ENCODE measurements at places on chromosomes 6 and 20.
A peak's percentile ranks its signal among the peaks of the same experiment; 100 is the strongest.

GRCh38 chr6:91358986-91359385 is 772.1 kb upstream of the MAP3K7 start:
- no peak for DNase-seq

- no peak for DNase-seq
Measured at GRCh38 chr20:35884541-35884865, 69.8 kb downstream of the SCAND1 start.

DNA sequence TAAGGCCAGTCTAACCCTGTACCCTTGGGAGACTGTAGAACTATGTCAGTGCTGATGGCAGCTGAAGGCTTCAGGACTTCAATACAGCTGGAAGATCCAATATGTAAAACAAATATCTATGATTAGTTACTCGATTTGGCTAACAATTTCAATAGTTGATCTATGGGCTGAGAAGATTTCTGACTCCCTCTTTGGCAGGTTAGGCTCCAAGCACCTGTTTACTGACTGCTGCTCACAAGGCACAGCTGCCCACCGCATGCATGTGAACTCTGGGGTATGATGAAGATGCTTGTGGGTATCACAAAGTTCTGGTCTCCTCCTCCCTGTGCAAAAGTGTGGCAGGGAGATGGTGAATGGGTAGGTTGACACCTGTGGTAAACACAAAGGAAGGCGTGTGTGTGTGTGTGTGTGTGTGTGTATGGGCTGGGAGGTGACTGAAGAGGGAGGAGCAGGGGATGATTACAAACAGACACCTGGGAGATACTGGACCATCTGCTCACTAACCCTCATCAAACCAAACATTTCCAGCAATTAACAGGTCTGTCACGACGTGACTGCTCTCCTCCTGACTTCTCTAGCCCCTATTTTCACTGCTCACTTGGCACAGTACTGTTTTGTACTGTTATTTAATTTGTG is 18.1 kb downstream of the ELMO2 start:
- no peak for DNase-seq

GRCh38 chr6:158536891-158537798 is 22.7 kb upstream of the TMEM181 start:
- no peak for DNase-seq

DNA sequence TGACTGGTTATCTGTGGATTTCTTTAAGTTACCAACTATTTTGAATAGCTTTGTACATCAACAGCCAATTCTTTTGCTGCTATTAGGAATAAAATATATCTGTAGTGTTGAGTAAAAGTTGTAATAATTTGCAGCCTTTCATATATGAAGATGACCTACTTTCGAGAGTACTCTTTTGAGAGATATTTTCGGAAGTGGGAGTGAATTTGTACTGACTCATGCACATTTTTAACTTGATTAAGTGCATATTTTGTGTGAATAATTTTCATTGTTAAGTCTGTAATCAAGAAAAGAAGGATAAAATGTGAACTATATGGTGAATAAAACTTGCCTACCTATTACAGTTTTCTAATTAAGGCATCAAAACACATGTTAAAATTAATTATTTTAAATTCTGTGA is 51.9 kb downstream of the L3MBTL3 start:
- no peak for DNase-seq

GRCh38 chr20:34389206-34389953 is 26.3 kb downstream of the ITCH start:
- DNase-seq = peak; percentile 29

DNA sequence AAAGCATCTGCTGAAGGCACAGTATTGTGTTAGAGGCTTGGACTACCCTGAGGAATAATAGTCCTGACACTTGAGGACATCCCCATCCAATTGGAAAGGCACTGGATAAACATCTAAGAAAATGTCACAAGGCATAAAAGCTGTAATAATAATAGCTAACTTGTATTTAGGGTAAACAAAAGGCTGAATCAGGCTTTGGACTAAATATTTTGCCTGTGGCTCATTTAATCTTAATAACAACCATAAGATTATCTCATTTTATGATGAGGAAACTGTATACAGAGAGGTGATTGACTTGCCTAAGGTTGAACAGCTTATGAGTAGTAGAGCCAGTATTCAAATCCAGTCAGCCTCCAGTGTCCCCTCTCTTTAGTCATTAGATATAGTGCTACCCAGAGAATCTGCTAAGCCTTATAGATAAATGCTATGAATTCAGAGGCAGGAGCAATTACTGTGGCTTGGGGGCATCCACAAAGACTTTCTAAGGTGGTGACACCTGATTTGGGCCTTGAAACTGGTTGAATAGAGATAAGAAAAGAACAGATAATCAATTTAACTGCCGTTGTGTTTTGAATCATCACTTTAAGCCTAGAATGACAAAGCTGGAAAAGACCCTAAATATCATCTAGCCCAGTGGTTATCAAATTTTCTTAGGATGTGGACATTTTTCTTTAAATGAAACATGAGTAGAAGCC is 7.5 kb upstream of the ZSWIM1 start:
- DNase-seq = no peak

DNA sequence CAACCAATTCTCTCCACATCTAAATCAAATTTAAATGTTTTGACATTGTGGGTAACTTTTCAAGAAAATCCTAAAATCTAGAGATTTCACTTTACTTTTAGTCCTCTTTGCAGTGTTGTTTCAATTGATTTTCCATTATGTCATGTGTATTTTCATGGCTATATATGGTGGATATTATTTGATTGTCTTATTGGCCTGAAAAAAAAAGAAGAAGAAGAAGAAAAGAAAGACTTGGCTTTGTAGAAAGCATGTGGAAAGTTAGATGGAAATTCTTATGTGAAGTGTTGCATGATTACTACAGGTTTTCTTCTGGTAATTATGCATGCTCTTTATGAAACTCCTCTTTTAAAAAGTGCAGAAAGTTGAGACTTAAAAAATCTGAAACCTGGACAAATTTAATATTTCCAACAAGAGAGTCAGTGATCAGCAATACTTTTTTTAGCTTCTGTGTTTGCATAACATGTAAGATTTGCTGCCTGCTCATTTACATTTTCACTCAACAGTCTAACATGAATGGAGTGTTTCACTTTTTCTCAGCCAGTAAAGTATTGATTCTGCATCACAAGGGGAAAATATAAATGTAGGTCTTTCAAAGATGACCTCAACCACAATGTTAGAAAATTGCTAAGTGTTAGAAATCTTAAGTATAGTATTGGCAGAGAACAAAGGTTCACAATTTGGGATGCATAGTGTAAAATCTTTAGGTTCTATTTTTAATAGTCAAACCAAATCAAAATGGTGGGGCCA is 438.7 kb downstream of the BCKDHB start:
- no peak for DNase-seq

GRCh38 chr6:108596956-108597355 is 36.2 kb downstream of the FOXO3 start:
- DNase-seq = no peak

- no peak for DNase-seq
Measured at GRCh38 chr20:11366660-11367059, 551.0 kb upstream of the BTBD3 start.

DNA sequence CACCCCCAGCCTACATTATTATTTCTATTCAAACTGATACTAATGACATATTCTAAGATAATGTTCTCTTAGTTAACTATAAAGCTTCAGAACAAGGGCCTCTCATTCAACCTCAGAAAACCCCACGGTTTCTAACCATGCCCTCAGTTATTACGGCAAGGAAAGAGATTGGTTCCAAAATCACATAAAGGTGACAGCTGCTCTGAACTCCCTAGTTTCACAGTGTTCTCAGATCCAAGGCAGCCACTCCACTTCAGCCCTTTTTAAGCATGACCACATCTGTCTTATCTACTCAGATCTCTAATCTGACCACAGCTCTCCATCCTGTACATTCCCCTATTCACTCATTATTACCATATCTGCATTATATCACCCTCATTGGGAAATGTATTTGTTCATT is 98.8 kb upstream of the CEP85L start:
- no peak for DNase-seq

- DNase-seq = no peak
Measured at GRCh38 chr6:43215066-43215465, 14.2 kb downstream of the DNPH1 start.

DNA sequence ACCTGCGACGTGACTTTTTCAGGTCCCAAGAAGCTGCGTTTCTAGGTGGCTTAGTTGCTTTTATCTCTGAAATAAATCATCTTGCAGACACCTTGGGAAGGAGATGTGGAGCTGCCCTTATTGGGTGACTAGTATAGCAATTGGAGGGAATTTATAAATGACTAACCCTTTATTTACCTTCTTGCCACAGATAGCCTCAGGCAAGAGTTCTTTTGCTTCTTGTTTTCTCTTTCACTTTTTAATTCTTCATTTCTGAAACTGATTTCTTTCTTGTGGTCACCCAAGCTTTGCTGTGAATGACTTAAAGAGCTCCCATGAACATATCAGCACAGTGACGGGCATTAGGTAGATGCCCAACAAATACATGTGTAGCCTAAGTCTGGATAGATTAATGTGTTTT is 3.0 kb downstream of the ADGRF4 start:
- no peak for DNase-seq

DNA sequence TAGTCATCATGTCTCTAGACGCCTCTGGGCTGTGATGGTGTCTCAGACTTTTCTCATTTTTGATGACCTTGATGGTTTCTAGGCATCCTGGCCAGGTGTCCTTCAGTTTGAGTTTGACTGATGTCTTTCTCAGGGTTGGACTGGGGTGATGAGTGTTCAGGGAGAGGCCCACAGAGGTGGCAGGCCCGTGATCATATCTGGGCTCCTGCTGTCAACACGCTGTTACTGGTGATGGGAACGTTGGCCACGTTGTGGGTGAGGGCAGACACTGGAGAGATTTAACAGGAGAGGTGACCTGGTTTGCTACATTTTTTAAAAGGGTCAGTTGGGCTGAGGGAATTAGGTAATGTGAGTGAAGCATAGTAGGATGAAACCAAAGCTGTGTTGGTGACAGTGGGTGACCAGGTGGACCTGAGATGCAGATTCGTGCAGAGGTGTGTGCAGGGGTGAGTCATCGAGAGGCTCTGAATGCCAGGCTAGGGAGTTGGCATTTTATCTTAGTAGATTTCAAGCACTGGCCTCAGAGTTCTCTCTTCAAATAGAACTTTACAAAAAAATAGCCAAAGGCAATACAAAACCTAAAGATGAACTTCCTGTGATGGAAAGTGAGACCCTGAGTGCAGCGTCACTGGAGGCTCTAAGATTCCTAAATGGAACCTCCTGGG is 174.1 kb downstream of the CDH26 start:
- no peak for DNase-seq

- DNase-seq = no peak
Measured at GRCh38 chr6:80467408-80467807, 360.9 kb downstream of the BCKDHB start.

DNA sequence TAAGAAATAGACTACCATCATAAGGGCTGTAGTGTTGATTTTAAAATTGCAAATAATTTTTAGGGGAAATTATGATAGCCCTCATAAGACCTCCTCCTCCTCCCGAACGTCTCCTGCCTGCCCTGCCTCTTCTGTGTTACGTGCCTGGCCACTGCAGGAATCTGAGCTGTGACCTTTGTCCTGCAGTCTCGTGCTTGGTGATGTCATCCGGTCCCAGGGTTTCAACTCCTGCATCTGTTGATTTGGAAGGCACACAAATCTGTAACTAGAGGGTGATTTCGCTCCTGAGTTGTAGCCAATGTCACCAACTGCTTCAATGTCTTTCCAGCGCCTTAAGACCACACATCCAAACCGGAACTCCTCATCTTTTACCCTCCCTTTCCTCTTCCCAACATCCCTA is 163.2 kb downstream of the AIG1 start:
- DNase-seq = no peak

DNA sequence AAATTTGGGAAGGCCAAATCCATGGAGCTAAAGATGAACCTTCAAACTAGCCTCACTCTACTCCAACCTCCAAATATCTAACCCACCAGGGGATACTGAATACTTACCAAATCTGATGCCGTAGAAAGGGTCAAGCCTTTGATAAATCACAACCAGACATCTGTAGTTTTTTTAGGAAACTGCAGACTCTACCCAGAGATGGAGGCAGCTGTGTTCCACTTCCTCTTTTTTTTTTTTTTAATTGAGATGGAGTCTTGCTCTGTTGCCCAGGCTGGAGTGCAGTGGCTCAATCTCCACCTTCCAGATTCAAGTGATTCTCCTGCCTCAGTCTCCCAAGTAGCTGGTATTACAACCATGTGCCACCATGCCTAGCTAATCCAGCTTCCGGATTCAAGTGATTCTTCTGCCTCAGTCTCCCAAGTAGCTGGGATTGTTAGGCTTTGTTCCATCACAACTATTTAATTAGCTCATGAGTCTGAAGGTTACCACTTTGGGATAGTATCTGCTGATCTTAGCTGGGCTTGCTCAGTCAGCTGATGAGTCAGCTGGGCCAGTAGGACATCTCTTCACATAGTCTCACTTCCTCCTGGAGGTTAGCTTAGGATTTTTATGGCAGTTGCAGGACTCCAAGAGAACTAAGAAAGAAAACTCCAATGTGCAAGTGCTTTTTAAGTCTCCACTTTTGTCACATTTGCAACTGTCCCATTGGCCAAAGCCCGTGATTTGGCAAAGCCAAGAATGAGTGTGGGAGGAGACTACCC is 13.3 kb downstream of the FRK start:
- no peak for DNase-seq

DNA sequence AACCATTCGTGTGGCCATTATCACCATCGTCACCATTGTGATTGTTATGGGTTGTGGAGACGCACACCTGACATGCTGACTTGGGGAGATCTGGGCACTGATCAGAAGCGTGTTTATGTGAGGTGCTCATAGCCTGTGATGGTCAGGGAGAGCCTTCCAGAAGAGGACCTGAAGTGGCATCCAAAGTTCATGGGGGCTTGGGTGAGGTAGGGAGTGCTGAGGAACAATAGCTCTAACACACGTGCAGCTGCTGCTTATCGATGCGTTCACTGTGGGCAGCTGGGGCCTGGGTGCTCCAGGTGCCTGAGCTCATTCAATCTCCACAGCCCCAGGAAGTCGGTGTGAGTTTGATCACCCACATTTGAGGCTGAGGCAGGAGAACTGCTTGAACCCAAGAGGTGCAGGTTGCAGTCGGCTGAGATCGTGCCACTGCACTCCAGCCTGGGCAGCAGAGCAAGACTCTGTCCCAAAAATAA is 227.3 kb downstream of the PREX1 start:
- DNase-seq = no peak

GRCh38 chr6:36204068-36204753 is 7.7 kb downstream of the BRPF3 start:
- no peak for DNase-seq

GRCh38 chr20:21615617-21616080 is 89.8 kb upstream of the PAX1 start:
- peak; percentile 39 for DNase-seq
